ENCODE measurements at places on chromosomes 7 and 10.

- no peak for DNase-seq
These were observed 2.6 kb downstream of the NKX6-2 start for GRCh38 chr10:132783165-132783939.

GRCh38 chr10:54800741-54801421 lies at the start of gene PCDH15:
Gene PCDH15, minus strand, starts transcription at chr10:54801231. Its CDS starts 136,969 bp downstream, at chr10:54664262.
- no peak for DNase-seq

DNA sequence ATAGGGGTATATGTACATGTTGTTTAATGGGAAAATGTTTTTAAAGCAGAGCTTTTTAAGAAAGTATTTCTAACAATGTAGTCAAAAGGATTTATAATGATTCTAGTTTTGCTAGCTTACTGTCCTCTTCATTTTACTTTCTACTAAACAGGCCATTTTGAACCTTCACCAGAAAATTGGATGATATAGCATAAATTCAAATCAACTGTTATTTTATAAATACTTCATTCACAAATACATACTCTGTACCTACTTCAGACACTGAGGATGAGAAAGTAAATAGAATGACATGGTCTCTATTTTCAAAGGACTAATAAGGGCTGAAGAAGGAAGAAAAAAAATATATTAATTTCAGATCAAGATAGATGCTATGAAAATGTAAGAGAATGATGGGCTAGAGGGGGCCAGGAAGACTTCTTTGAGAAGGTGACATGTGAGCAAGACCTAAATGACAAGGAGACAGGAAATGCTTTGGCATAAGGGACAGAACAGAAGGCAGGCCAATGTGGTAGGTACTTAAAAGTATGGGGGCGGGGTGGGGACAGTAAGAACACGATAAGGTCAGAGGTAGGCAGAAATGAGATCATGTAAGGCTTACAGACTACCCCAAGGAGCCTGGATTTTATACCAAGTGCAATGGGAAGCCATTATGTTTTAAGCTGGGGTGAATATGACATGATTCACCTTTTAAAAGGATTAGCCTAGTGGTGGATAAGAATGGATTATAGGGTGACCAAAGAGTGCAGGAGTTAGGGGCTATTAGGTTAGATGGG lies 5.2 kb downstream of the NAMPT start:
- no peak for DNase-seq

- no peak for DNase-seq
These were observed 151.6 kb upstream of the CACNA2D1 start for GRCh38 chr7:82595176-82595575.

DNA sequence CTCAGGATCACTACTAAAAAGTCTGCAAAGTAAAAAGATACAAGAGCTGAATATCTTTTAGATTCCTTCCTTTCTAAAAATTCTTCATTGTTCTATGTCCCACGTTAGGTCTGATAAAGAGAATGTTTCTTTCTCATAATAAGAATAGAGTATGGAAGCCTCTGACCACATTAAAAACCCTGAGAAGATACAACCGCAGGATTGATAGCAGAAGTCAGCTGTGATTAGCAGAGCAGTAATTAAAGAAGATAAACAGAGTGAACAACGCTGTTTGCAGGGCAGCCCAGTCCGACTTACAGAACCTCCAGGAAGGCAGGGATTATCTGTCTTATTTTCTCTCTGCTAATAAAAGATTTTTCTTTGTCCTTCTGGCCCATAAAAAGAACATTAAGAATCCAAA lies 31.4 kb upstream of the PITRM1 start:
- DNase-seq = no peak

- no peak for DNase-seq
These were observed 66.9 kb upstream of the UNC5B start for GRCh38 chr10:71145352-71145945.

DNA sequence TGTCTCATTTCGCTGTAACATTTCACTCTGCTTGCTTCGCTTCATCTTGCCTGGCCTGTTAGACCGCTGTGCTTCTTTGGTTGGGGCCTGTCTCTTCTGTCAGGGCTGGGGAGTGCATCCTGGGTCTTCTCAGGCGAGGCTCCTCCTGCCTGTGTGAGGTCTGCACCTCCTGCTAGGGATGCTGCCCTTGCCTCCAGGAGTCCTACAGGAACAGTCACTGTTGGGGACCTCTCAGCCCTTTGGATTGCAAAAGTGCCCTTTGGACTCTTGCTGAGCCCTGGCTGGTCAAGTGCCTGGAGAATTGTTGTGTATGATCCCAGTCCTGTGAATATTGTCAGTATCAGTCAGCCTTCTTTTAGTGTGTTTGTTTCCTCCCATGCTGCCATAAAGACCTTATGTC lies 84.1 kb downstream of the MDFIC start:
- DNase-seq = no peak

All from stimulated activated CD8-positive, alpha-beta memory T cell treated with anti-CD3 and anti-CD28 coated beads, Interleukin-12 subunit alpha, Interleukin-12 subunit beta, amount 100 ng/mL, for 1 hour (primary cell).